Right lung (tissue), 10 donors: ENCODE measurements at places on chromosomes 12 and 14.

DNA sequence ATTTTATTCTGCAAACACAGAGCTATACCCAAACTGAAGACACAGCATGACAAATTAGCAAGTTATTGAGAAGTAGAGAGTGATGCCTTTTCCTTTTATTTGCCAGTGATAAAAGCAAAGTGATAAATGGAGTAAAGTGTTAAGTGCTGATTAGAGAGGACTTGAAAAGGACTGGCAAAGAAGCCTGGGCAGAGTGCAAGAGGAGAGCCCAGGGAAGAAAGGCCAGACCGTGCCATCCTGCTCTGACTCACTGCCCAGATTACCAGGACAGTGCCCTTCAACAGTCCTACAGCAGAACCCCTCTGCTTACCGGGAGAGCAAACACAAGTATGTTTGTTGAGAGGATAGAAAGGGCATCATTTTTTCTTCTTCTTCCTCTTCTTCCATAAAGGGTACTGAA is 106.5 kb downstream of the ETV6 start:
- no peak for DNase-seq

- no peak for DNase-seq
Observed at GRCh38 chr12:54068418-54069070, 14.9 kb downstream of the HOXC4 start.

GRCh38 chr12:19125325-19125724 is 4.2 kb upstream of the PLEKHA5 start:
- no peak for DNase-seq

- peak; percentile 89 for DNase-seq
Observed at GRCh38 chr14:73785834-73786635, 65.6 kb upstream of the PTGR2 start.

- DNase-seq = no peak
Observed at GRCh38 chr12:32176606-32177005, 70.0 kb downstream of the BICD1 start.

DNA sequence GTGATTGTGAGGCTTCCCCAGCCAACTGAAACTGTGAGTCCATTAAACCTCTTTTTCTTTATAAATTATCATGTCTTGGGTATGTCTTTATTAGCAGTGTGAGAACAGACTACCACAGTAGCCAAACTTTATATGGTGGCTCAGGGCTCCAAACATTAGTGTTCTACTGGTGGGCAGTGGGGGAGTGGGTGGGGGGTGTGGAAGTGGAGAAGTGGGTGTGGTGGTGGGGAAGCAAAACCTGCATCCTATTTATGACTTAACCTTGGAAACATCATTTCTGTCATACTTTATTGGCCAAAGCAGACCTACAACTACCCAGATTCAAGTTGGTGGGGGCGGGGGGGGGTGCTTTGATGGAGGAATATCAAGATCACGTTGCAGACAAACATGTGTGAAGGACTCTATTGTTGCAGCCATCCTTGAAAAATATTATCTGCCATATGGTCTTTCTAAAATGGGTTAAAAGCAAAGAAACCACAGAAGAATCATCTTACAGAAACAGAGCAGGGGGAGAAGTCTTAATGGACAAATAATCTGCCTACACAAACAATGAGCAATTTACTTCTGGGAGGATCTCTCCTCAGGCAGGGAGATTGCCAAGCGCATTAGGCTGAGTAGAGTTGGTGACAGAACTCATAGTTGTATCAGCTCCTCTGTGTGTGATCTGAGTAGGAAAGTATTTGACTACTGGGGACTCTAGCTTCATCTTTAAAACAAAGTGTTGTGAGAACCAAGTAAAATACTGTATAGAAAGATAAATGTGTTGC is 1.4 kb upstream of the PWP1 start:
- DNase-seq = no peak

DNA sequence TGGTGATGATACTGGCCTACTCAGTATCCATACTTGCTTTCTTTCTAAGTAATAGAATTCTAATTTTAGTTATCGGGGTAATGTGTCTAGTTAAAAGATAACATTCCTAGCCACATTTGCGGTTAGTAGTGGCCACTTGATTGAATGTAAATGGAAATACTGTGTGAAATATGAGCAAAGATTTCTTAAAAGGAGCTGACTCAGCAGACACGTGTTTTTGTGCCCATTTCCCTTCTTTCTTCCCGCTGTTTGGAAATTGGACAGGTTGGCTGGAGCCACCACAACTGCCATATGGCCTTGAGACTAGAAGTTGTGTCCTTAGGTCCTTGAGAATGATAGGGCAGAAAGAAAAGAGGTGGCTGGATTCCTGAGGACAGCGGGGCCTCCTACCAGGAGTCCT is 19.8 kb upstream of the DCD start:
- no peak for DNase-seq

DNA sequence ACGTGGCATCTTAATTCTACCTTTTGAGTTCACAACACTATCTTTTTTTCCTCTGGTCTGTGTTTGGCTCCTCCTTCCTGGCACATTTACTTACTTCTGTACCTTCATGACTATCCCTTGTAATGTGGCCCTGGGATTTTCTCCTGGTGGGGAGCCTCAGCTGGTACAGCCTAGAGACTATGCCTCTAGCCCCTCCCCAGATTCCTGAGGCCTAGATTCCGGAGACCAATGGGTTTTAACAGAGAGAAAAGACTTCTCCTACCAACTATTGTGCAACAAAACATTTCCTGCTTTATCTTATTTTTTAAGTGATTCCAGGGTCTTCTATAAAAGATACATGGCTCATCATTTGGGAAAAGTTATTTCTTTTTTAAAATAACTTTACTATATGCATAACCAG is 216.2 kb upstream of the KRR1 start:
- no peak for DNase-seq

GRCh38 chr12:131911851-131912477 is 17.1 kb upstream of the PUS1 start:
- DNase-seq = no peak

GRCh38 chr12:21849878-21850277 is 75.4 kb upstream of the KCNJ8 start:
- DNase-seq = no peak

GRCh38 chr14:31877255-31877798 is 199.8 kb upstream of the ARHGAP5 start:
- DNase-seq = peak; percentile 16

GRCh38 chr12:96099986-96100385 is 64.6 kb upstream of the LTA4H start:
- no peak for DNase-seq

- DNase-seq = no peak
Observed at GRCh38 chr14:96051231-96051630, 12.1 kb downstream of the C14orf132 start.

DNA sequence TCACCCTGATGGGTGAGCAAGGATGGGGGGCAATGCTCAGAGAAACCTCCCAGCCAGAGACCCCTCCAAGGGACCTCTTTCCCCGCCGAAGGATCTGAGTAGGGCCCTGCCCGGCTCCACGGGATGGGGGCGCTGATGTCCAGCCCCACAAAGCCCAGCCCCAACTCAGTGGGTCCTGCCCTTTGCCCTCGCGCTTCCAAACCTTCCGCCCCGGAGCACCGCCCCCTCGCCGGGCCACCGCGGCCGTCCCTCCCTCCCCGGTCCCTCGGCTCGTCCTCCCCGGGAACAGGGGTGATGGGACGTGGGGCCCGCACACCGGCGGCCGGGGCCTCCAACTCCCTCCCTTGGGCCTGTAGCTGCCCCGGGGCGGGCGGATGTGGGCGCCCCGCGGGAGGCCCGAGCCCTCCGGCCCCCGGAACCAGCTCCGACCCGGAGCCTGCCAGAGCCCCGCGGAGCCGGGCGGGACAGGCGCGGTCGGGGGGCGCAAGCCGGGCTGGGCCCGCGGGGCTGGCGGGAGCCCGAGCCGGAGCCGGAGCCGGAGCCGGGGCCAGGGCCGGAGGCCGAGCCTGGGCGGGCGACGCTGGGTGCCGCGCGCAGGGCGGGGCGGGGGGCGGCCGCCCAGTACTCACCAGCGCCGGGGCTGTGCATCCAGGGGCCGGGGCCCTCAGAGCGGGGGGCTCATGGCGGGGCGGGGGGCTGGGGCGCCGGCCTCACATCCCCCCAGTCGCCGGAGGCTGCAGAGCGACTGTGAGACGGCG is 386 bp downstream of the HDAC7 start:
- DNase-seq = no peak

DNA sequence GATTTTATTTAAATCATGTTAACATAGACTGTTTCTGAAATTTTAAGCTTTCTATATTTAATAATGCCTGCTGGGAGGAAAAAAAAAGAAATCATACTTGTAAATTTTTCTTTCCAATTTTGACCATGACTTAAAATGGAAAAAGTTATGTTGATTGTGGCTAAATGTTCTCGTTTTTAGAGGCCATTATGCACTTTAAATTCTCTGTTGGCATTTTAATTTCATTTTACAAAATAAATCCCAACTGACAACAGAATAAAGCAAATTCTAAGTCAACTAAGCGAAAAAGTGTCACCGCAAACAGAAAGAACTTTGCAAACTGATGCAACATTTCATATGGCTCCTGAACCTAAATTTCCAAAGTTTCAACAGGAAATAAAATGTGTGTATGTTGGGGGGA is 74.8 kb upstream of the G2E3 start:
- DNase-seq = no peak

- peak; percentile 57 for DNase-seq
Observed at GRCh38 chr12:96445691-96446583, 43.4 kb upstream of the CFAP54 start.

- no peak for DNase-seq
Observed at GRCh38 chr14:36657399-36658122, 4.1 kb upstream of the PAX9 start.

DNA sequence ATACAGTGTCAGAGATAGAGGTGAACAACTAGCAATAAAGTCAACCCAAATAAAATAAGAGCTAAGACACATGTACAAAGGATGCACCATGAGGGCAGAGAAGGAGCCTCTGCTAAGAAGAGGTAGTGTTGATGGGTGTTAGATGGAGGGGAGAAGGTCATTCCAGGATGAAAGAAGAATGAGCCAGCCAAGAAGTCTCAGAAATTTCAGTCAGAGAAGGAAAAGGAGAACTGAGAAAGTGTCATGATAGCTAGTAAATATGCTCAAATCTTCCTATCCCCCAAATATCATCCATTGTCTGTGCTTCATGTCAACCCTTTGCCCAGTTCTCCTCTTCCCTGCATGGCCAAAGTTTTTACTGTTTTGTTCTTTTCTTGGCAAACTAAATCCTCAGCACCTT is 225.2 kb upstream of the BTG1 start:
- DNase-seq = no peak

GRCh38 chr12:114799574-114800487 is 115.9 kb upstream of the TBX3 start:
- DNase-seq = peak; percentile 52

DNA sequence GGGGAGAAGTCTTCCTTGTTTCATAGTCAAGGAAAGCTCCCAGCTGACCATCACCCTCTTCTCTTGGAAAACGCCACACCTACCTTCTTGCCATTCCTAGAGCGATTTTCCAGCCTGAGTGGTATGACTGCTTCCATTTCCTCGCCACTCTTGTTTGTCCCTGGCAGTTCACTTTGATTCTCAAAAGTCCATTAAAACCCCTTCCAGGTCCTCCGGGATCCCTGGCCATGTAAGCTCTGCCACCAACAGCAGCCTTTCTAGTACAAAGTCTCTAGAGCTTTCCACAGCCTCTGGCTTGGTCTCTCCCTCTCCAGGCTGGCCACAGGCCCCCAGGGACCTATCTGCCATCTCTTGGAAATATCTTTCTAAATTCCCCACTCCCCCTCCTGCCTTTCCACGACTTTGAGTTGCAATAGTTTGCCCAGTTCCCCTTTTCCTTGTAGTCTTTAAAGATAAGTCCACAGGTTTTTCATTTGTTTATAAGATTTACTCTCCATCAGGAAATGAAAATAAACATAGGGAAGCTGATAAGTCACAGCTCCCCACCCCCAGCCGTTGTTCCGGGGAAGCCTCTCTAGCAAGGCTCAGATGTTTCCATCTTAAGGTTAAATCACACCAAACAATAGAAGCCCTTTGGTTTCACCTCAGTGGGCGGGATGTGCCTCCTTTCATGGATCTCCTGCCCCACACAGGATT is 42.9 kb upstream of the SINHCAF start:
- DNase-seq = no peak

DNA sequence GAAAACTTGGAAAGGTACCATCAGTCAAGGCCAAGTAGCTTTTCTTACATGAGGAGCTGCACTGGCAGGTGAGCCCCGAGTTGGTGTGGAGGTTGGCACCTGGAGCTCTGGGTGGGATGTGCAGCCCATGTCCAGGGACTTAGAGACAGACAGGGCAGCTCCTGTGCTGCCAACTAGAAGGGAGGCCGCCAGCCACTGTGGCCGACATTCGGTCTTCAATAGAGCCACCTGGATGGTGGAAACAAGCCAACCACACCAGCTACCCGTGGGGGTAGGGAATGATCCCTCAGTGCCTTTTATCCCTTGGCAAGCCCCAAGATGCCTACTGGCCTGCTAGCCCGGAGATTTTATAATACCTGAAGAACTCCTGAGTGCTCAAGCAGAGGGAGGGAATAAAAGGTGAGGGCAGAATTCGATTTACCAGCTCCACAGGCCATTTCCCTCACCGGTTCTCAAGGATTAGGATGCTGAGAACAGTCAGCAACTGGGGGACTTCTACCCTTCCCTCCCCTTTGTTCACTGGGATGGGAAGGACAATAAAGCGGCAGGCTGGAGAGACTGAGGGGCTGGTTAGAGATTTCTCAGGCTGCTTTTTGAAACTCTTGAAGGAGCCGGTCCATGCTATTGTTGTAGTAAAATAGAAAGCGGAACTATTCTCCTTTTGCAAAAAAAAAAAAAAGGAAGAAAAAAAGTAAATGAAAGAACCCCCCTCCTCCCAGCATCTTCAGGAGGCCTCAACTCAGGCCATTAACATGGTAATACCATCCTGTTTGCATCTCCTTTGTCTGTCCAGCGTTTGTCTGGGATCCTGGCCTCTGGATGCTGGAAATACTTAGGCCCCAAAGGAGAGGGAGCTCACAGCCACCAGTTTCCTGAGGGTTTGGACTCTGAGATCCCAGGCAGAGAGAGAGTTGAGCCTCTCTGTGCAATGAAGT is 321.6 kb downstream of the ZFP36L1 start:
- no peak for DNase-seq

- DNase-seq = no peak
Observed at GRCh38 chr12:129848876-129849275, 54.9 kb downstream of the TMEM132D start.

DNA sequence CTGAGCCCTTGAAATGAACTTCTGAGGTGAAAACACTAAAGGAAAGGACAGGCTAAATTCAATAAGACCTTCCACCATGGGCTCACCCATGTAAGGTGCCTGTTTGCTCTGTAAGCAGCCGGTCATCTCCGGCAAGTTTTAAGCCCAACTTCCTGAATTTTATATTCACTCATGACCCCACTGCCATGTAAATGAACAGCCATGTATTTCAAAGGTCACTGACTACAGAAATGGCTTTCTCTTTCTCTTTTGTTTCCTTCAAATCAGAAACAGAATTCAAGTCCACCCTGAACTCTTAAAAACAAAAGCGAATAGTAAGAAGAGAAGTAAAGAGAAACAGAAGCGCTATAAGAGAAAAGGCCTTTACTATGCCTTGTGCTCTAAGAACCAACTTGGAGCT is 61.7 kb upstream of the OVCH1 start:
- DNase-seq = no peak

GRCh38 chr12:76739896-76740295 is 24.0 kb upstream of the ZDHHC17 start:
- no peak for DNase-seq

- no peak for DNase-seq
Observed at GRCh38 chr12:114311974-114312373, 94.0 kb downstream of the TBX5 start.
